ENCODE measurements at places on chromosomes 11 and 22.

- H3K27ac ChIP-seq: no peak overlapping the region
- H3K4me3 ChIP-seq: no peak overlapping the region
- no peaks in the 10 kb centered on the region for H3K27me3 ChIP-seq
These were observed 55.2 kb downstream of the RBFOX2 start for GRCh38 chr22:35973388-35973787.

DNA sequence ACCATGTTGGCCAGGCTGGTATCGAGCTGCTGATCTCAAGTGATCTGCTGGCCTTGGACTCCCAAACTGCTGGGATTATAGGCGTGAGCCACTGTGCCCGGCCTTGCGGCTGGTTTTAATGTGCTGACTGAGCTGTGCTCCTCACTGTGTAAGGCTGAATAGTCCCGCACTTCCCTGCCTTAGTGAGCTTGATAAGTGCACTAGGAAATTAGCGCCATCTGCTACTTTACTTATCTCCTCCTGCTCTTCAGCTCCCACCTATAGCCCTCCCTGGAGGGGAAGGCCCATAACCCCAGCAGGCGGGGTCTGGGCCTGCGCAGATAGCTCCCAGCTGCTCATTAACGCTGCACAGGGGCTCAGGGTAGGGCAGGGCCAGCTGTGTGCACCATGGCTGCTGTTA, 49.4 kb downstream of the CLMP start:
- H3K4me1 ChIP-seq: no peaks in the 10 kb centered on the region
- no peaks in the 10 kb centered on the region for H3K36me3 ChIP-seq
- no peak overlapping the region for H3K27ac ChIP-seq
- no peak for DNase-seq
- H3K4me3 ChIP-seq: no peak overlapping the region

- no peaks in the 10 kb centered on the region for H3K27me3 ChIP-seq
- no peaks in the 10 kb centered on the region for H3K36me3 ChIP-seq
- no peak for DNase-seq
- no peak overlapping the region for H3K27ac ChIP-seq
These were observed 346.4 kb upstream of the MTNR1B start for GRCh38 chr11:92623055-92623454.

GRCh38 chr11:72535194-72535547, 100.8 kb upstream of the CLPB start:
- DNase-seq: no peak
- H3K4me1 ChIP-seq: no peaks in the 10 kb centered on the region
- no peaks in the 10 kb centered on the region for H3K36me3 ChIP-seq
- no peaks in the 10 kb centered on the region for H3K27me3 ChIP-seq
- H3K4me3 ChIP-seq: no peak overlapping the region

Data from CD8-positive, alpha-beta memory T cell (primary cell).